ENCODE measurements at places on chromosomes 4 and X.

DNA sequence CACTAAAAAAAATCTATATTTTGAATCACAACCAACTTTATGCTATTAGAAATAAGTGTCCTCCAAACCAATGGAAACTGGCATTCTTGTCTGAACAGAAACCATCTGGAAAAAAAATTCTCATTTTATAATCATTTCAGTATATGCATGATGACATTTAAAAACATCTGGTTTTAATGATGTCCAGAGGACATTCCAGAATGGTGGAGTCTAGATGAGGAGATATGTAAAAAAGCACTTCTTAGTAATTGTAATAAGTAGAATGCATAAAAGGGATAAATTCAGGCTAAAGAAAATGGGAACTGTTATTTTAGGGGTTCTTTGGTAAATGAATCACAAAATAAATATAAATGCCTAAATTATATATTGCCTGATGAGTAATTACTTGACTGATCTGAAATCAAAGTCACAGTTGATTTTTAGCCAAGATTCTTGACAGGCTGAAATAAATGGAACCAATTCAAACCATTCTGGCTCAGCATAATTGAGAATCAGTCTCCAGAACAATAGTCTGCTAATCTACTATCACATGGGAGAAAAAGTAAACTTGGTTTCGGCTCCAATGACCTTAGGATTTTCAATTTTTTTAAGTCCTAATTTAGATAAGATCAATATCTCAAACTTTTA, 636.6 kb downstream of the FAT4 start:
- DNase-seq, result peak; percentile 52

GRCh38 chrX:97685753-97686152, 802.0 kb downstream of the RPA4 start:
- DNase-seq, result peak; percentile 10

GRCh38 chr4:77930154-77930639, 67.6 kb downstream of the MRPL1 start:
- no peak for DNase-seq

- DNase-seq, result peak; percentile 21
Observed at GRCh38 chr4:145154573-145154972, 25.8 kb downstream of the OTUD4 start.

DNA sequence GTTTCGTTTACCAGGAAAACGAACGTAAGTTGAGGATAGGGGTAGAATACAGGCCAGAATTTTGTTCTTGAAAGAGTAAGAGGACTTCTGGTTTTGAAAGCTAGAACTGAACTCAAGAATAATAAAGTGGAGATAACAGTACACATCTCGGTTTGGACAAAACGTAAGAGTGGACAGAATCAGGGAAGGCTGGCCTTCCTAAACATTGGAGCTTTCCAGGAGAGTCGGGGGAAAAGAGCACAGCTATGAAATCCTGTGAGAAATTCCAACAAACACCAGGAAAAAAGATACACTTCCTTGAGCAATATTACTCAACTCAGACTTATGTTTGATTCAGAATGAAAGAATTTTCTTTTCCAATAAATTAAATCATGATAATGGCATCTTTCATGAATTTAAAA, 1.2 kb downstream of the CTSO start:
- peak; percentile 29 for DNase-seq

- no peak for DNase-seq
Observed at GRCh38 chrX:28888416-28888815, 301.2 kb downstream of the IL1RAPL1 start.

DNA sequence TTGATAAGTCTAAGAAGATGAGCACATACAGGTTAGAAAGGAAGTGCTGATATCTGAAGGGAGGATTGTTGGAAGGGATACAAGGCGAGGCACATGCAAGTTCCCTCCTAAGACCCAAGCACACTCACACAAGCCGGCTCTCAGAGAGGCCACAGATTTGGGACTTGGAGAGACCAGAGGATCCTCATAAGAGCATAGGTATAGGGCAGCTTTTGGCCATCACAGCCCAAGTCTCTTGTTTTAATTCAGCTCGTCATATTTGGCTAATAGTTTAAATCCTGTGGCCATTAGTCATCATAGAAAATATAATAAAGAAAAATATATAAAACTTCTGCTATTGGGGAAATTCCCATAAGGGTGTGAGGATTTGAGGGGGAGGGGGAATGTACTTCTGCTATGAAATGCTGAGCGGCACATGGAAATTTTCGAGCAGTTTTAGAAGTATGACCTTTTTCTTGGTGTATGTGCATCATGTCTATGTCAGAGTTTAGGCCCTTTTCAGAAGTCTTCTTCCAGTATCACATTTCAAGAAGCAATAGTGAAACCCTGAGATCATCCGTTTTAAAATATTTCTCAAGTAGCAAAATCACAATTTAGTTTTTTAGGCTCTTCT, 97.7 kb downstream of the NFKB1 start:
- DNase-seq, result no peak

DNA sequence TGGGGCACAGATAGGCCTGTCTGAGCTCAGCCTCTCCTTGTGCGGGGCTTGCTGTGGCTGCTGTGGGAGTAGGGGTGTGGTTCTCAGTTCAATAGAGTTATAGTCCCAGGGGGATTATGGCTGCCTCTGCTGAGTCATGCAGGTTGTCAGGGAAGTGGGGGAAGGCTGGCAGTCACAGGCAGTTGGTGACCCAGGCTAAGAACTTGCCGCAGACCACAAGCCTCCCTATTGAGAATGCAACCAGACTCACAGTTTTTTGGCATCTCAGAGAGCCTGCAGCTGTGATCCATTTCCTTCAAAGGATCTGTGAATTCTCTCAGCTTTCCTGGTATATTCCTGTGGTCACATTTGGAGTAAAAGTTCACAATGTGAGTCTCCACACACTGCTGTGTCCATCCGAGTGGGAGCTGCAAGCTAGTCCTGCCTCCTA, 364.9 kb downstream of the ZNF674 start:
- peak; percentile 82 for DNase-seq

DNA sequence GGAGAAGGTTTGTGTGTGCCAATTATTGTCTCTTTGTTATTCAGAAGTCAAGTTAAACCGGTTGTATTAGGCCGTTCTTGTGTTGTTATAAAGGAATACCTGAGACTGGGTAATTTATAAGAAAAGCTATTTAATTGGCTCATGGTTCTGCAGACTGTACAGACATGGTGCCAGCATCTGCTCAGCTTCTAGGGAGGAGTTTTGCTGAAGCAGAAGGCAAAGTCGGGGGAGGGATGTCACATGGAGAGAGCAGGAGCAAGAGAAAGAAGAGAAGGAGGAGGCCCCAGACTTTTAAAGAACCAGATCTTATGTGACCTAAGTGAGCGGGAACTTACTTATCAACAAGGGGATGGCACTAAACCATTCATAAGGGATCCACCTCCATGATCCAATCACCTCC, 349.3 kb upstream of the PCDH18 start:
- DNase-seq, result no peak

GRCh38 chr4:21893136-21893535, 55.4 kb downstream of the KCNIP4 start:
- DNase-seq, result no peak

GRCh38 chrX:118199997-118200396, 83.4 kb upstream of the KLHL13 start:
- DNase-seq, result no peak

GRCh38 chr4:172778583-172778982, 390.0 kb upstream of the GALNT7 start:
- no peak for DNase-seq

DNA sequence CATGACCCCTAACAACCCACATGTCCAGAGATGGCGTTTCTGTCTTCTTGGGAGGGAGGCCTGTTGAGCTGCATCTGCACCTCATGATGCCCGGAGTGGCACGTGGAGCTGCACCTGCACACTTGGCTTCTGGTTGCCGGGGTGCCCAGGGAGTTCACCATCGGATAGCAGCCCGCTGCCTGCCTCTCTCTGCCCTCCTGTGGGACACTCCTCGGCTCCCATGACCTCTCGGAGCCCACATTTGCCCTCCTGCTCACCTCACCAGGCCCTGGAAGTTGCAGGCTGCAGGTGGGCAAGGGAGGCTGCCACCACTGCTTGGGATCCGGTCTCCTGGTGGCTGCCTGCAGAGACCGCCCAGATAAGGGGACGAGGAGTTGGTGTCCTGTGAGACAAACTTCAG, 74.1 kb downstream of the TRAPPC11 start:
- DNase-seq, result no peak

- no peak for DNase-seq
Observed at GRCh38 chr4:145830699-145831098, 107.9 kb downstream of the ZNF827 start.

DNA sequence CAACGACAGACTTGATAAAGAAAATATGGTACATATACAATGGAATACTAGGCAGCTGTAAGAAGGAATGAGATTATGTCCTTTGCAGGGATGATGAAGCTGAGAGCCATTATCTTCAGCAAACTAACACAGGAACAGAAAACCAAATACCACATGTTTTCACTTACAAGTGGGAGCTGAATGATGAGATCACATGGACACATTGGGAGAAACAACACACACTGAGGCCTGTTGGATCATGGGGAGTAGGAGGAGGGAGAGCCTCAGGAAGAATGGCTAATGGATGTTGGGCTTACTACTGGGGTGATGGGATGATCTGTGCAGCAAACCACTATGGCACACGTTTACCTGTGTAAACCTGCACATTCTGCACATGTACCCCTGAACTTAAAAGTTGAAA, 209.7 kb downstream of the SPRY1 start:
- DNase-seq, result no peak

DNA sequence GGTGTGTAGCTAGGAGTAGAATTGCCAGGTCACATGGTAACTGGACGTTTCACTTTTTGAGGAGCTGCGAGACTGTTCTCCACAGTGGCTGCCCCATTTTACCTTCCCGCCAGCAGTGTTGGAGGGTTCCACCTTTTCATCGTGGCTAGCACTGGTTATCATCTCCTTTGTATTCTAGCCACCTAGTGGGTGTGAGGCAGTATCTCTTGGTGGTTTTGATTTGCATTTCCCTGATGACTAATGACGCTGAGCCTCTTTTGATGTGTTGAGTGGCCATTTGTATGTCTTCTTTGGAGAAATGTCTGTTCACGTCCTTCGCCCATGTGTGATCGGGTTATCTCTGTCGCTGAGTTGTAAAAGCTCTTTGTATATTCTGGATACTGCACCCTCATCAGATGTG, 10.6 kb downstream of the ABCD1 start:
- DNase-seq, result no peak

DNA sequence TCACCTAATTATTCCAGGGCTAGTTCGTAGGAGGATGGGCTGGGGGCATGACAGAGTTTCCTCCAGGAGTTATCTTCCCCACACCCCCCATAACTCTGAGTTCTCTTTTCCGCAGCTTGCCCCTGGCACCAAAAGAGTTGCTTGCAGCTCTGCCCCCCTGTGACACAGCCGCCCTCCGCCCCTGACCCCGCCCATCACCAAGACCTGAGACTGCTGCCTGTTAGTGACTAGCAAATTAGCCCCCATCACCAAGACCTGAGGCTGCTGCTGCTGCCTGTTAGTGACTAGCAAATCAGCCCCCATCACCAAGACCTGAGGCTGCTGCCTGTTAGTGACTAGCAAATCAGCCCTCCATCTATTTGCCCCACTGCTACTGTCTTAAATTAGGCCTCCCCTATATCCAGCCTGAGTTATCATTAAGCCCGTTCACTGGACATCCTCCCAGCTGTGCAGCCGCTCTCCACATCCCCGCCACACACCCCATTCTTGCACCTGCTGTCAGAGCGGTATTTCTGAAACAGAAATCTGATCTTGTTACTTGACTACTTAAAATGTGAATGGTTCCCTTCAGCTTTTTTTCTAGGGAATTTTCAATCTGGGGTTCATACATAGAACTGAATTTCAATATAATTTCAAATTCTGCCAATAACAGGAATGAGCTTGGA, 1.5 kb upstream of the PAPSS1 start:
- DNase-seq, result no peak

GRCh38 chr4:62923783-62924182, 1485.5 kb downstream of the TECRL start:
- no peak for DNase-seq

DNA sequence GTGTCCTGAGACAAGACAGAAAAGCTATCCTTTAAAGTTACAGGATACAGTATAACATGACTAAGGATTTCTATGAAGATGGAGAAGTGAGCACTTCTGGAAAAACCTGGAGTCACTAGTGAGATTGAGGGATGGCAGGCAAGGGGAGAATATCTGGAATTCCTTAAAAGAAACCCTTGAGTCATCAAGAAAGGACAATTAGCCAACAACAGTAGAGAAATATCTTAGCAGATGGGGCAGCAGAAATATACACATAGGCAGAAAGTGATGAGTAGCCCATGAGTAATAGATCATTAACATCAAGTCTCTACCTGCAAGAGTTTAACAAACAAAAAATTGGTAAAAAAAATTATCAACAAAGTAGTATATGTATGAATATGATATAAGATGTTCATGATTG, 858.8 kb upstream of the FRG1 start:
- DNase-seq, result no peak

GRCh38 chrX:39936886-39937770, 160.6 kb downstream of the BCOR start:
- DNase-seq, result no peak

All from stromal cell of bone marrow (primary cell).